ENCODE measurements at places on chromosomes 2 and 18.
A peak's percentile ranks its signal among the peaks of the same experiment; 100 is the strongest.

GRCh38 chr2:96538487-96539214 is 2.1 kb downstream of the ARID5A start:
- DNase-seq: peak; percentile 81

- no peak for DNase-seq
Measured at GRCh38 chr2:38620282-38620977, 17.7 kb upstream of the HNRNPLL start.

- no peak for DNase-seq
Measured at GRCh38 chr2:48756289-48756688, 765 bp upstream of the LHCGR start.

- no peak for DNase-seq
Measured at GRCh38 chr18:60560071-60560470, 187.5 kb upstream of the MC4R start.

DNA sequence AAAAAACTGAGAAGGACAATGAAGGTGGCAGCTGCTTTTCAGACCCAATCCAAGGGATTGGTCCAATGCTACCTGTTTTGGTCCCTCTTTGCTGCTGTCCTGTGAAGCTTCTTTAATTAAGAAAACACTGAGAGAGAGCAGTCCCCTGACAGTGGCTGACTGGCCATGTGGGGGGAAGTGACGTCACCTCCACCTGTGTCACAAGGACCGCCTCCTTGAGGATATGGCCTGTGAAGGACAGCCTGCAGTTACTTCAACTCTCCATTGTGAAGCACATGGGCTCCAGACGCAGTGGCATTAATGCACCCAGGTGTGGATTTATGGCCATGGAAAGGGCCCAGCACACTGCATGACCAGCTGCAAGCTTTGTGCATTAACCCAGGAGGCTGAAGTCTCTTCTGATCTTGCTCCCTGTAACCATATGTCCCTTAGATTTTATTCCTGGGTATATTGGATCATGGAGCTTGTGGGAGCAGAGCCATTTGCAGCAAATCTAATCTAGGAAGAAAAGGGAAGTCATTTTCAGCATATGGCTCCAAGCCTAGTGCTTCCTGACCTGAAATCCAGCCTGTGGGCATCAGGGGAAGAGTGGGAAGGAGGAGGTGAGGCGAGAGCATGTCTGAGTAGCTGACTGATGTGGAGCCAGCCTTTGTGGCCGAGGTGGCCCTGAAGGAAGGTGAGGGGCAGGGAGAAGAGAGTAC is 32.2 kb downstream of the KIF5C start:
- DNase-seq: no peak

DNA sequence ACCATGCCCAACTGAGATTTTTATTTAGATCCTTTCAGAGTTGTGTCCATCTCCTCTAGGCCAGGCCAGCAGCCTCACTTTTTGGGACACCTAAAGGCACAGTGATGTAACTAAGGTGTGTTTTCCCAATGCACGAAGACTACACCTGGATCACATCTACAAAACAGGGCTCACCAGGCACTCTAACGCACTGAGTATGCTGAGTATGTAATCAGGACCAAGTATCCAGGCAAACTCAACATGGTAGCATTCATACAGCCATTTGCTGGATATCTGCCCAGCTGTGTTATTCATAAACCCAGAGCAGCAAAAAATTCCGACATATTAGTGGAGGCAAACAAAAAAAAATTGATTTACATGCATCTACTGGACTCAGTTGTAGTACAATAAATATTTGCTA is 33.8 kb downstream of the LPIN2 start:
- no peak for DNase-seq

DNA sequence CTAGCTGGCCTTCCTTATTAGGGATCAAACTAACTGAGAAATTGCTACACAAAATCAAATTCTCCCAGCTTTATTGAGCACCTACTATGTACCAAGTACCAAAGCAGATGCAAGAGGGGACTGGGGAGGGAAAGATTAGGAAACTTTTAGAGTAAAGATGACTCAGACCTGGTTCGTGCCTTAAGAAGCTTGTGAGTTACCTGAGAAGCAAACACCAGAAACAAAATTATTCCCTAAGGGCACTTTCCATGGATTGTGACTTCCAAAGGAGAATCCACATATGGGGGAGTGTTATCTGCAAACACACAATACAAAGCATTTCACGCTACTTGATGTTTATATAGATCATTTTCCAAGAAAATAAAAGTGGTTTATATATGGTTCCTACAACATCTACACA is 326.9 kb upstream of the HNRNPA3 start:
- no peak for DNase-seq

DNA sequence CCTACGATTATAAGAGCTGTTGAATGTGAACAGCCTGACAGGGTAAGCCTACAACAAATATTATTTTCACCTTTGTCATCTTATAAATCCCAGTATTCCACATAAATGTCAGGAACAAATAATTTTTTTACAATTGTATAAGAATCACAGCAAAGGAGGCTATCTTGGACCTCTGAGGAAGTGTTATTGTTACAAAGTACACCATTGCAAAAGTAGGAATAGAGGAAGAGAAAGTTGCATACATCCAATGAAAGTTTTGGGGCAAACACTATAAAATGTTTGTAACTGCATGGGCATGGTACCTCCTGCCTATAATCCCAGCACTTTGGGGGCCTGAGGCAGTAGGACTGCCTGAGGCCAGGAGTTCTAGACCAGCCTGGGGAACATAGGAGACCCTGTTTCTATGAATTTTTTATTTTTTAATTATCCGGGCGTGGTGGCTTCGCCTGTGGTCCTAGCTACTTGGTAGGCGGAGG is 715 bp upstream of the MEMO1 start:
- DNase-seq: peak; percentile 5

- DNase-seq: no peak
Measured at GRCh38 chr18:67682516-67682915, 166.0 kb upstream of the DSEL start.

DNA sequence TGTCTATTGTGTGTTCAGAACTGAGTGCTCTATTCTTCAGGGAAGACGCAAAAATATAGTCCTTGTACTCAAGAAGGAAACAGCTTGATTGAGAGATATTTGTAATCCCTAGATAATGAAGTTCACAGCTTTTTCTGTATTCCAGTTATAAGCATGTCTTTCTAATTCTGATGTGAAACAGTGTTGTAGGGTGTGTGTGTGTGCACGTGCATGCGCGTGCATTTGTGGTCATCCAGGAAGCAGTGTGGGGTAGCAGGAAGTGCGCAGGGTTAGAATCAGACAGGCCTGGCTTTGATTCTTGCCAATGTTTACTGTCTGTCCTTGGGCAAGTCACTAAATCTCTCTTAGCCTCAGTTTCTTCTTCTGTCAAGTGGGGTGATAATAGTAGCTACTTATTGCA is 87.9 kb downstream of the NPAS2 start:
- peak; percentile 17 for DNase-seq

- DNase-seq: no peak
Measured at GRCh38 chr2:118805064-118805690, 42.3 kb downstream of the EN1 start.

DNA sequence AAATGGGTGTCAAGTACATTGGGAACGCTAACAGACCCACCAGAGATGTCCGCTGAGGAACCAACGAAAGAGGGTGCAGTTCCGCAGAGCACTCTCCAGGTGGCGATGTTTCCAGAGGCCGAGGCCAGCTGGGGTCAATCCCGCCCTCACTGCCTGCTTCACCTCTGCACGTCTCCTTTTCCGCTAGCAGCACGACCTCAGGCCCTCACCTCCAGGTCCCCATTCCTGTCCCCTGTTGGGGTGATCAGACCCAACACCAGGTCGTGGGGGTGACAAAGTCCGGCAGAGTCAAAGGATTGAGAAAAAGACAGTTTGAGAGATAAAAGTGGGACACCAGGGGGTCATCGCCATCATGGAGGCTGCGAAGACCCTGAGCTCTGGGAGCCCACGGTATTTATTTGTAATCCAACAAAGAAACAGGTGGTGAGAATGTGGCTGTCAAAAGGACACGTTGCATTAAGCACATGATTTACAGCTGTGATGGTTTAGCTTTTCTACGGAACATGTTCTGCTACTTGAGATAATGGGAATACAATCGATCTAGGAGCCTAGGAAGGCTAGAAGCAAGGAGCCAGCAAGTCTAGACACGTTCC is 27.3 kb downstream of the ZAP70 start:
- peak; percentile 67 for DNase-seq

- no peak for DNase-seq
Measured at GRCh38 chr18:78642296-78642951, 337.2 kb upstream of the SALL3 start.

GRCh38 chr2:206700156-206700555 is 18.0 kb downstream of the DYTN start:
- DNase-seq: peak; percentile 57

DNA sequence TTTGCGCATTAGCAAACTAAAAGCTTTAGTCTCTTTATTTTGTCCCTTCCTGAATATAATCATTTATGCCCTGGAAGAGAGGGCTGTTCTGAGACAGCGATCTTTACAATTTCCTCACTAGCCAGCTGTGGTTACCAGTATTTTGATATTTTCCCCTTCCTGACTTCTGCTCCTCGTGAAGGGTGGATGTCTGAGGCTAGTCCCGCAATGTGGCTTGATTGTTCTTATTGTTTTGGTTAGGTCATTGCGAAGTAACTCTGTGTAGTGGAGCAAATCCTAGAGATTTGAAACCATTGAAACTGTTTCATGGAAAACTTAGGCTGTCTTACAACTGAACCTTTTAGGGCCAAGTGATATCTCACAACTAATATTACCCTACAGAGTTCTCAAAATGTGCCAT is 2.4 kb downstream of the MRPL33 start:
- DNase-seq: no peak

DNA sequence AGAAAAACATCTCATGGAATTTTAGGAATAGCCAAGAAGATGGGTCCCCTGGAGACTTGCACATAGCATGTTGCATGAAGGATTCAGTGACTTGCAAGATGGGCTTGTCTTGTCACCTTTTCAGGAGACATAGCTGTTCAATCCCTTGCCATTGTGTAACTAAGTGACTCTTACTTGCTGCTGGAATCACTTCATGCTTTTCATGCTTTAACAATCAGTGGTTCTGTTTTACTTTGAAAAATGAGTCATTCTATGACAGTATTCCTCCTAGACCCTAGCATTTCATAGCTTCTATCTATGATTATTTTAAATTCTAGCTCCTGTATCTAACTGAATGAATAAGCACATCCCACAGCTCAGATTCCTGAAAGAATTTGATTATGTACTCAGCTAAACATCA is 2.8 kb downstream of the KYNU start:
- peak; percentile 54 for DNase-seq

GRCh38 chr2:214103276-214104001 is 307.4 kb upstream of the VWC2L start:
- DNase-seq: no peak

DNA sequence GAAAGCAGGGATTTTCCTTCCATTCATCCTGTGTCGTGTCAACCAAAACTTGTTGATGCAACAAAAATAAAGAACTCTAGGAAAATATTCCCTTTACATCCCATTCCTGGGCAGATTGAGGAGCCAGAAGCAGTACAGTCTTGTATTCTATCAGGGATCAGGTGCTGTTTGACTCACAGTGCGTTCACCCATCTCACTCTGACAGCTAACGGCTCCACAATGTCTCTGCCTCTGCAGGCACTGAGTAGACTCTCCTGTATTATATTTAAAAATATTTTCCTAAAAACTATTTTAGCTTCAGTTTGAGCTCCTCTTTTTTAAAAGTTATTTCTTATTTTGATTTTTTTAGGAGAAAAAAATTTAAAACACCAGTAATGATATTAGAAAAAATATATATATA is 600.6 kb upstream of the SALL3 start:
- DNase-seq: no peak

DNA sequence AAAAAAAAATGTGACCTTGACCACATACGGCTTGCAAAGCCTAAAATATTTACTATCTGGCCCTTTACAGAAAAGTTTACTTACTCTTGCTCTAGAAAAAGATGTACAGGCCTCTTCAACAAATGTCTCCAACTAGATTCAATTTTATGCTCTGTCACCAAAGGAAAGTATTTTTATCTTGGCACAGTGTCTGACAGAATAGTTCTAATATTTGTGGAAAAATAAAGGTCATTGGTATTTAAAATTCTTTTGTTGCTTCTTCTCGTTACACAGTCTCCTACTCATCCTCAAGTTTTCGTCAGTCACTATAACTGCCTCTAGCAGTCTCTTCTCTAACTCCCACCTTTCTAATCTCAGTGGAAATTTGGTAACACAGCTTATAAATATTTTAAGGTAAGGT is 1.4 kb downstream of the RBKS start:
- no peak for DNase-seq

- DNase-seq: no peak
Measured at GRCh38 chr2:188751816-188752215, 222.4 kb upstream of the COL3A1 start.

- no peak for DNase-seq
Measured at GRCh38 chr2:96103187-96103601, 13.2 kb downstream of the ADRA2B start.

DNA sequence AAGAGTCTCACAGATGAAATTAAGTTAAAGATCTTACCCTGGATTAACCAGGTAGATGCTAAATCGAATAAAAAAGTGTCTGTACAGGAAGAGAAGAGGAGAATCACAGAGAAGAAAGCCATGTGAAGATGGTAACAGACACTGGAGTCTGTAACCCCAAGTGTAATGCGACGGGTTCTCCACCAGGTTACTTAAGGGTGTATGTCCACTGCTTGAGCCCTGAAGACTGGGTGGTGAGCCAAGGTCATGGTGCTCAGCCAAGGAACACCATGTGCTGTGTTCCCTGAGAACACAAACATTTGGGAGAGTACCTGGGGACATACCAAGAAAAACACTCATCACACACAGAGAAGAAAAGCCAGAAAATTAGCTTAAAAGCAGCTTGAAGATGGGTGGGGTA is 8.2 kb upstream of the ACADL start:
- no peak for DNase-seq

- DNase-seq: no peak
Measured at GRCh38 chr2:72332720-72333119, 185.1 kb upstream of the CYP26B1 start.

DNA sequence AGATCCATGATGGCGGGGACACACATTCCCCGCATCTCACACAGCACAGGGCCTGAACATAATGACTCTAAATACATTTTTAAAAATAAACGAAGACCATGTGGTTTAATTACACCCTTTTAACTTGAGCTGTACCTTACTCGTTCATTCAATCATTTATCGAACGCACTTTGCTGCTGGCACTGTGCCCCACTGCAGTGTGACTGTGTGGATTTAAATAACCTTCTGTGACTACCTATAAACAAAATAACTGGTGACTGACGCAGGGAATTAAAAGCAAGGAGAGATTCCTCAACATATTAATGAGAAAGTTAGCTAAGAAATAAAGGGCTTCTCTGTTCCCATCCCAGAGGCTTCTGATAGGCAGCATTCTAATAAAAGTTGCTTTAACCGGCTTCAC is 10.9 kb upstream of the FZD7 start:
- no peak for DNase-seq

DNA sequence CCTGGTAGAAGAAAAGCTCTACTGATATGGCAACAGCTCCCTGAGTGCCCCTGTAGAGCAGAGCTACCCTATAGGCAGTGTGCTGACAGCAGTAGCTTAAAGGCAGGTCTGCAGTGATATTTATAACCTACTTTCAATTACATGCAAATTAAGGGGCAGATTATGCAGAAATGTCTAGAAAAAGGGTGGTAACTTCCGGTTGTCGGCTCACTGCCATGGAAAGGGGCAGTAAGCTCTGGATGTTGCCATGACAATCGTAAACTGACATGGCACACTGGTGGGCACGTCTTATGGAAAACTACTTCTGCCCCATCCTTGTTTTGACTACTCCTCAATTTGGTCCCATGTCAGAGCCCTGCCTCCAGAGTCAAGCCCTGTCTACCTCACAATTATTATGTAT is 2.9 kb upstream of the TYMS start:
- no peak for DNase-seq

- DNase-seq: no peak
Measured at GRCh38 chr18:51957001-51957400, 383.0 kb upstream of the DCC start.

- DNase-seq: peak; percentile 9
Measured at GRCh38 chr2:171822525-171823322, 71.3 kb downstream of the SLC25A12 start.
